ENCODE measurements at places on chromosomes 1 and 21. TPM values are rescaled to one million over a fixed set of nuclear protein-coding genes. Genes with fewer than 3 reads are reported as not detected.

DNA sequence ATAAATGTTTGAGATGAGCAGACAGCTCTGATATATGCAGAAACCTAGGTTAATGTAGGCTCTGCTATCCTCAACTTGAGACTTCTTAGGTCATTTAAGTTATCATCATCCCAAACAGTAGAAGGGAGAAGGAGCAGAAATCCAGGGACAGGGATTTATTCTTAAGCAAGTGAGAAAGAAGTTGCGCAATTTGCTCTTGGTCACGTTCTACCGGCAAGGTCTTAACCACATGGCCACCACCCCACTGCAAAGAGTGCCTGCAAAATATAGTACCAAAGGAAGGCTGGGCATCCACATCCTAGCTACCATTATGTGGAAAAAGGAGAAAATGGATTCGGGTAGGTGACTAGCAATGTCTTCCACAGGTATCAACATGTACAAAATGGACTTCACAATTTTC is 25.2 kb downstream of the CRNN start:
- no peak for DNase-seq

DNA sequence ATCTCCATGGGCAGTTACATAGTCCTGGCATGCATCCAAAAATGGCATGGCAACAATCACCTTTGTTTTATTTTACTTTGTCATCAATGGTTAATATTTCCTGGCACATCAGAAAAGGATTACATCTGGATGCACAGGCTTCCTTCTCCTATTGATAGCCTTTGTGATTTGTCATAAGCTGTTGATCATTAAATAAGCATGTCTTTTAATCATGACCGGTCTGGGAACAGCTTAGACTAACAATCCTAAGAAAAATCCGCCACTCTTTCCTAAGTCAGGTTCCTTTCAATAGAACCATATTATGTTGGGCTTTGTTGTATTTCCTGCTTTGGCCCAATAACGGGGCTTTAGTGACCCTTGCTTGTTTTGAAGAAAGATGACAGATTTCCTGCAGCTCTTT is 330.6 kb downstream of the DUSP10 start:
- DNase-seq: no peak

DNA sequence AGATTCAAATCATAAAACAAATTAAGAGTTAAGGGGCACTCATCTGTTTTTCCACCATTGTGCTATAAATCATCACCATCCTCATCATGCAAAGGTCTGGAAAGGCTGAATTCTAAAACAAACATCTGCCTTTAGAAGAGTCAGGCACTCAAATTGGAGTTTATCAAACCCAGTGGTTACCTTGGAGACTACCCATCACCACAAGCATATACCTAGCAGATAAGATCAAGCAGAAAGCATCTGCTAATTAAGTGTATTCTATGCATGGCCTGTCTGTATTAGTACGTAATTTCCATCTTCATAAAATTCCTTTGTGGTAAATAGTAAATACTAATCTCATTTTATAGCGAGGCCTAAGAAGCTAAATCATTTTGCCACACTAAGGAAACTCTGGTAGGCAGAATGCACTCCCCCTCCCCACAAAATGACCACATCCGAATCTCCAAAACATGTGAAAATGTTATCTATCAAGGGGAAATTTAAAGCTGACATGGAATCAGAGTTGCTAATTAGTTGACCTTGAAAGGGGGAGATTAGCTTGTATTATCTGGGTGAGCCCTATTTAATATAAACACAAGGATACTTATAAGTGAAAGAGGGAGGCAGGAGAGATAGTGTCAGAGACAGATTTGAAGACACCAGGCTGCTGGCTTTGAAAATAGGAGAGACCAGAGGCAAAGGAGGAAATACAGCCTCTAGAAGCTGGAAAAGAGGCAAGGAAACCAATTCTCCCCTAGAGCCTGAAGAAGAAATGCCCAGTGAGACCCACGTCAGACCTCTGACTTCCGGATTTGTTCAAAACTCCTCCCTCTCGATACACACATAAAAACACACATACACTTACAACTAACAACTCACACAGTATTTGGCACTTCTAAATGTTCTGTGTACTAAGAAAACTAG is 23.2 kb downstream of the ARID4B start:
- DNase-seq: peak; percentile 37

- DNase-seq: no peak
Observed at GRCh38 chr1:98102345-98103030, 181.7 kb upstream of the DPYD start.

DNA sequence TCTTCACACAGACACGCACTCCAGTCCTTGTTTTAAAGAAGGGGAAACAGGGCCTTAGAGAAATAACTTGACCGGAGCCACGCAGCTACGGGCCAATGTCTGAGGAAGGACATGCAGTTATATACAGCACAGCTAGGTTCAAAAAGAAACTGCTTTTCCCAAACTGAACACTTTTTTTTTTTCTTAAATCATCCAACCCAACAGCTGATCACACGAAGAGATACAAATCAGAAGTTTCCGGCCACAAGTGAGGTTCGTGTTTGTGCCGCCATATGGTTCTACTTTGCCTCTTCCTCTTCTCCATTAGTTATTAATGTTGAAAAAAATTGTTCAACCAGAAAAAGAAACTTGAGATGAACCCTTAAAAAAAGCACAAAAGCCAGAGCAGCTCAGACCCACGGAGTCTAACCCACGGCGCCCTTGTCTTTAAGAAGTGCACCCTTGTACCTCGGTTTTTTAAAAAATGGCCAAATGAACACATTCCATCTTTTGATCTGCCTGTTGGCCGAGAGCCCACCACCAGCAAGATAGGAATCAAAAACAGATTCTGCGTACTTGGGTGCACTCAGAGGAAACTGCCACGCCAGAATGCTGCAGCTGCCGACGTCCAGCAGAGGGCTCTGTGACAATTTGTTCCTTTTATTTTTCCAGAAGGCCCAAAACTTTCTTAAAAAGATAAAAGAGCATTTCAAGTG is 78.9 kb downstream of the SLC66A1 start:
- DNase-seq: peak; percentile 52

DNA sequence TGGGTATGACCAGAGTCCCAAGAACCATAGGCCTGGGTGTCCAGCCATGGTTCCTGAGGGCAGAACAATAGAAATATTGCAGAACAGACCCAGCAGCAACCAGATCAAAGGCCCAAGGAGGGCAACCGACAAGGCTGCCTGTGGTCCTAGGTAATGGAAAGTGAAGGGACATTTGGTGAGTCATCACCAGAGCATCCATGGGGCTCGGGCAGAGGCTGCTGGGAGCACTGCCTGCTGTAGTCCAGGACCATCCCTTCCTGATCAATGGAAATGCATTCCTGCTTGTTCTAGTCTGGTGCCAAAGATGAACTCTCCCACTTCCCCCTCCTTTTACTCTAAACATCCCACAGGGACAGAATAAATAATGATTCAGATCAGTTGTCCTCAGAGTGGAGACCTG is 172.8 kb upstream of the CACNA1E start:
- DNase-seq: no peak

DNA sequence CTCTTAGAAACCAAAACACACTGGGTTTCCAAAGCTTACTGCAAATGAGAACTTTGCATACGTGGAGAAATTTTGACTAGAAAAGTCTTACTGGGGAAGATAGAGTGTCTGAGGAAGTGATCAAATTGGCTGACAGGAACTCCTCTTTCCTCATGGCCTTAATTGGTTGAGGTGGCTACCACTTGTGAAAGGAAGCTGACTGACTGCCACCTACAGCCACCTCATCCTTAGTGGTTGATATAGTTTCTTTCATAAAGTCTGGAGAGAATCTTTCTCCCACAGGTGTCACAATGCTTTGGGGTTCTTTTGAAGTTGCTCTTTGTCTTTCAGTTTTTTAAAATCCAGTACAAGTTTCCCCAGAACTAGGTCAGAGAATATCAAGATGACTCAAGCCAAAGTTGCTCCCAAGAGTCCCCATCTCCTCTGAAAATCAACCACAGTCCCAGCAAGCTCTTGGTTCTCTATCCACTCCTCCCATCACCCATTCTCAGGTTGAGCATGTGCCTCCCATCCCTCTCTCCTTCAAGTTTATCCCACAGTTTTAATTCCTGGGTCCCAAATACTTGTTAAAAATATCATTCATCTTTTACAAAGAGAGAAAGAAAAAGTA is 43.3 kb downstream of the GPR88 start:
- DNase-seq: no peak

DNA sequence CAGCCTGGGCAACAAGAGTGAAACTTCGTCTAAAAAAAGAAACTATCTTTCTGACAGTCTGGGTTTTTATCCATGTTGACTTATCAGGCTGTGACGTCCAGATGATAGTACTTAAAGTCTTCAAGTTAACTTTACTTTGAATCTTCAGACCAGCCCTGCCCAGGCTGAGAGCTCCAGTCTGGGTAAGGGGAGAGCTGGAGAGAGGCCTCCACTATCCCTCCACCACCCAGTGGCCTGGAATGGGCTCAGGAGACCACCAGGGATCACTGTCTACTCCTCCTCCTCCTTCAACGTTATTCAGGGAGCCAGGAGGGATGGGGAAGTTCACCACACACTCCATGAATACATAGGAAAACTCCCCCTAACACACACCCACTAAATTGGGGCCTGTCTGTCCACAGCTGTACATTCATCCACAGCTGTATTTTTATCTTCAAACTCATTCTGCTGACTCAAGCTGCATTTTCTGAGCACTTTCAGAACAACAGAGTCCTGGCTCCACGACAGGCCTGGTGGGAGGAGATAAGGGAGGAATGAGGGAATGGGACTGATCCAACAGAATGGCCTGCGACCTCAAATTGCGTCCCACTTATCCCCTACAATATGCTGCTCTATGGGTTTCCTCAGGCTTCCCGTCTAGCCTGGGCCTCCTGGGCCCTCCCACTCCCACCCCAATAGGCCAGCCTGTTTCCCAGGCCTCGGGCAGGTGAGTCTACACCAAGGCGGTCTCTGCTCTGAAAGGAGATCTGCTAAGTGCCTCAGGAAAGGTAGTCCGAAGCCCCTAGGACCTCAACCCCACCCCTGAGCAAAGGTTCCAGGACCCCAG is 1.8 kb downstream of the SLC45A3 start:
- no peak for DNase-seq

- DNase-seq: peak; percentile 72
Observed at GRCh38 chr1:16367258-16367967, 371 bp downstream of the SZRD1 start.

GRCh38 chr21:44360159-44360558 is 6.7 kb downstream of the TRPM2 start:
- DNase-seq: no peak

- DNase-seq: no peak
Observed at GRCh38 chr21:36184545-36184944, 27.9 kb downstream of the DOP1B start.

DNA sequence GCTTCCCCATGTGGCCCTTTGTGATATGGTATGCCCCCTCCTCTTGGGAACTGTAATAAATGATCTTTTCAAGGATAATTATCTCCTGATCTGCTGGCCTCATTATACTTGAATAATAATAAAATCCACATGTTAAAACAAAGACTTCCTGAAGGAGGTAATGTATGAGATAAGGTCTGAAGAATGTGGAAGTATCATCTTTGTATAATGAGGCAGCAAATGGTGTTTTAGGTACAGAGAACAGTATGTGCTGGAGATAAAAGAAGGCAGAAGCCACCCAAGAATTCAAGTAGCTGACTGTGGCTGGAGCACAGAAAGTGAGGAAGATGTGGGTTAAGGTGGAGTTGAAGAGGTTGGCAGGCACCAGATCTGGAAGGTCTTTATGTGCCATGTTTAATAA is 12.8 kb upstream of the COG2 start:
- DNase-seq: no peak

DNA sequence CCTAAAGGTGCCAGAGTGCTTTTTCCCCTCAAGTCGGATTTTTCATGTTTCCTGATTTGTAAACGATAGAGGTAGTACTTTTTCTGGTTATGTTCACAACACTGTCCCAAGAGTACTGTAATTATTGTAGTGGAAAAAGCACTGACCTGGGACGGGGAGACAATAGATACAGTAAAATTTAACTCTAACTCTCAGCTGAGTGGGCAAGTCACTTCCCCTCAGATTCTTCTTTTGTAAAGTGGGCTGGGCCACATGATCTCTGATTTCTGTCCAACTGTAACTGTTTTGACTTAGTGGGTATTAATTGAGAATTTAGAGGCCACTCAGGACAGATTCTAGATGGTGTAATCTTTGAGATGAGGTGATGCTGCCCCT is 19.1 kb downstream of the MARCKSL1 start:
- no peak for DNase-seq

DNA sequence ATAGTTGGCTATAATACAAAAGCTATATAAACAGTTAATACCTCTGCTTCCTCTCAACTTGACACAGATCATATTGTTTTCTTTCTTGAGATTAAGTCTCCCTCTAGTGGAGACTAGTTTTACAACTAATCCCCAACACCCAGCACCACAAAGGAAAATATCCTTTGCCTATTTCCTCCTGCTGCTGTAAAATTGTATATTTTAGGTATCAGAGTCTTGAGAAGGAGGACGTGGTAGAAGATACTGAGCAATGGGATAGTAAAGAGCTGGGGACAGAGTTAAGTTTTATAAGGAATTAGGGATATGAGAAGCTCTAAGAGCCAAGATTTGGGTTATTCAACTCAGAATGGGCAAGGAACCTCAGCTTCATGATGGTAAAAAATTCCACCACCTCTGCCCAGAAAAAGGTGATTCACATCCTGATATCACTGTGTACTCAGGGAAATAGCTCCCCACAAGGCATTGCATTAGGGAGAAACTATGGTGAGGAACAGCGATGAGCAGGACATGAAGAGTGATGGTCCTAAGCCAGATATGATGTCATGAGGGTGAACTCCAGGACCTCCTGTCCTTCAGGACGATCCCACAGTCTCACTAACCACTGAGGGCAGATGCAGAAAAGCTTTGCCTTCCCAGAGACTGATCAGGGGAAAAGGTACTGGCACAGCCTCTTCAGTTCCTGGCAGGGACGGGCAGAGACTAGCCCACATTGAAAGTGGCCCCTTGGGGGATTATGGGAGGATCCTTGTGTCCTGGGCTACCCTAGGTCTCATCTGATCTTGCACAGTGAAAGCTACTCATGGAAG is 14.7 kb upstream of the CFAP126 start:
- no peak for DNase-seq

DNA sequence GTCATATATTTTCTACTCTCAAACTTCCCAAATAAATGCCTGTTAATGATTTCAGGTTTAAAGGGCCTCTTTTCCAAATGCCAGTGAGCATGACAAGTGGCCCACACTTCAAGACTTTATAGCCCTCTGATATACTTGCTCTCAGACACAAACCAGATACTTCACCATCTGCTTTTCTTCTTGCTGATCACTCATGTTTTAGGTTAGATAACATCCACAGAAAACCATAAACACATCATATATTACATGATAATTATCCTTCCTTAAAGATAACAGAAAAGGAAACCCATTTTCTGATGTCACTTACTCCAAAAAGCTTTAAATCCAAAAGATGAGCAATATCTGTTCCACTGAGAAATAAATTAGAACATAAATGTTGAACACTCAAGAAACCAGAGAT is 723.5 kb downstream of the LTN1 start:
- no peak for DNase-seq

The UMODL1 gene
- 3.1 TPM for total RNA-seq

The CTTNBP2NL gene
- 0.96 TPM for total RNA-seq

The PPFIA4 gene
- total RNA-seq: 1.4 TPM

The CTBS gene
- total RNA-seq: 19.8 TPM

The NHLH1 gene
- total RNA-seq: 0.47 TPM

The ADAMTS5 gene
- not detected for total RNA-seq

The KRTAP11-1 gene
- total RNA-seq: not detected

The TTLL10 gene
- not detected for total RNA-seq

The AADACL4 gene
- total RNA-seq: not detected

The GJA5 gene
- not detected for total RNA-seq

The OR2L8 gene
- not detected for total RNA-seq

The CD1E gene
- not detected for total RNA-seq

The LCE1B gene
- total RNA-seq: not detected

All from naive thymus-derived CD8-positive, alpha-beta T cell (primary cell).